ENCODE measurements at places on chromosomes 5 and 9.

DNA sequence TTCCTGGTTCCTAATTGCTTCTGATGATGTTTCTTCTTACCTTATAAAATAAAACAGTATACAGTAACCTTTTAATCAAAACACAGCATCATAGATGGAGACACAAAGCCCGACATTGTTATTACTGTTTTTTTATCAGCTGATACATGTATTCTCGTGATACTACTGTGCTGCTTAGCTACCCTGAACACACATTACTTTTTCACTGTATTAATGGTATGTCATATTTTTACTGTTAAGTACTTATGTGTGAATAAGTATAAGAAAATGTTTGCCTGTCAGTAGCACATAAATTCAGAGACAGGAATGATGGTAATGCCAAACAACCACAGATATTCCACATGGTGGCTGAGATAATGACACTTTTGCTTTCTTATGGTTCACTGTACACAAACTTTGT lies 68.7 kb downstream of the RAB24 start:
- H3K4me3 ChIP-seq, result no peak overlapping the region
- no peaks in the 10 kb centered on the region for H3K27me3 ChIP-seq
- H3K27ac ChIP-seq, result no peak overlapping the region

DNA sequence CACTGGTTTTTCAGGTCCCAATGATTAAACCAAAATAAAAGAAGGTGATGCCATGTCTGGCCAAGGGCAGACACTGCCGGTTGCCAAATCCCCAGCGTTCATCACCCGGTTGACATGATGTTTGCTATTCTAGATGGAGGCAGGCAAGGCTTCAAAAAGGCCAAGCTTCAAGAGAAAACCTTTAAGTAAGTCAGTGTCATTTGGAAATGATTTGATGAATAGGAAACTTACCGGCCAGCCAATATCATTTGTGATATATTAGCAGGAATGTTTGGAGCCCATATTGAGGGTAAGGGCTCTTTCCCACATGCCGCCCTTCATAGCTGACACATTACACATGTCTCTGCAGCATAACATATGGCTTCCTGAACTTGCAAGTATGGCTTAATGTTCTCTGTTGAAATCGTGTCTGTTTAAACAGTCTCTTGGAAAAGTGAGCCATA lies 89.5 kb upstream of the TTC23L start:
- no peaks in the 10 kb centered on the region for H3K36me3 ChIP-seq
- no peak overlapping the region for H3K27ac ChIP-seq
- H3K27me3 ChIP-seq, result no peaks in the 10 kb centered on the region
- no peaks in the 10 kb centered on the region for H3K4me1 ChIP-seq
- H3K4me3 ChIP-seq, result no peak overlapping the region

DNA sequence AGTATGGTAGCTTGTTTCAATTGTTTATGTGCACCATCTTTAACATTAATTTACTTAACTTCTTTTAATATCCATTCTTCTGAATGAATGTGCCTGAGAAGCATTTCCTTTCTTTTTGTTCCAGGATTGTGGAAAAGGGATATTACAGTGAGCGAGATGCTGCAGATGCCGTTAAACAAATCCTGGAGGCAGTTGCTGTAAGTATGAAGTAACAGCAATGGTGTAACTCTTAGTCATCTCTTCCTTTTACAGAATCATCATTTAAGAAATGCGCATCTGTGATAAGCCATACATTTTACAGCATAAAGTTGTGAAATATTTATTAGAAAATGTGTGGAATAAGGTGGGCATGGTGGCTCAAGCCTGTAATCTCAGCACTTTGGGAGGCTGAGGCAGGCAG lies 117.7 kb downstream of the STARD4 start:
- no peak for DNase-seq
- H3K4me3 ChIP-seq, result no peak overlapping the region
- H3K36me3 ChIP-seq, result no peaks in the 10 kb centered on the region
- H3K27me3 ChIP-seq, result no peaks in the 10 kb centered on the region
- H3K27ac ChIP-seq, result no peak overlapping the region
- no peaks in the 10 kb centered on the region for H3K4me1 ChIP-seq

- no peak overlapping the region for H3K27ac ChIP-seq
- peaks cover 7% of the 10 kb centered on the region for H3K4me1 ChIP-seq
- H3K4me3 ChIP-seq, result no peak overlapping the region
- H3K27me3 ChIP-seq, result no peaks in the 10 kb centered on the region
- DNase-seq, result no peak
- peaks cover 5% of the 10 kb centered on the region for H3K36me3 ChIP-seq
These were observed 95.1 kb downstream of the TTC39B start for GRCh38 chr9:15211815-15212495.

DNA sequence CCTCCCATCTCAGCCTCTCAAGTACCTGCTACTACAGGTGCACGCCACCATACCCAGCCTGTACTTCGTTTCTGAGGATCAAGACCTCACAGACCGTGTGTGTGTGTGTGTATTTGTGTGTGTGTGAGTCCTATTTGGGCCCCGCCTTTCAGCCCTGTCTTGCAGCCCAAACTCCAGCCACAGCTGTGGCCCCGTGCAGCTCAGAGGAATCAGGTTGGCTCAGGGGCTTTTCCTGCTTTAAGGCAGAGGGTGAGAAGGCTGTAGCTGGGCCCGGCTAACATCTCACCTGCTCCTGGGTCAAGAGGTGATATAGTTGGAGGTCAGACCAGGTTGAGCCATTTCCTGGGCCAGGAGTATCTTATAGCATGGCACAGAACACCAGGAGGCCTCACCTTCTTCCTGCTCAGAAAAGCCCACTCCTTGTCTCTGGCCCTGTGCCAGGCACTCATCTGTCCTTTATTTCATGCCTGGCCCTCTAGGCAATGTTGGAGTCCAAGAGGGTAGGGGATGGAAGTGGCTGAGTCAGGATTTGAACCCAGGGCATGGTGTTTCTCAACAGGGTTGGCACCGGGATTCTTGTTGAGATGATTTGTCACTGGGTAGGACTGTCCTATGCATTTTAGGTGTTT lies 1.6 kb upstream of the PHYKPL start:
- H3K27me3 ChIP-seq, result no peaks in the 10 kb centered on the region
- DNase-seq, result no peak

GRCh38 chr9:76087976-76088375 lies 197.5 kb downstream of the PCSK5 start:
- no peaks in the 10 kb centered on the region for H3K36me3 ChIP-seq
- H3K27ac ChIP-seq, result no peak overlapping the region

DNA sequence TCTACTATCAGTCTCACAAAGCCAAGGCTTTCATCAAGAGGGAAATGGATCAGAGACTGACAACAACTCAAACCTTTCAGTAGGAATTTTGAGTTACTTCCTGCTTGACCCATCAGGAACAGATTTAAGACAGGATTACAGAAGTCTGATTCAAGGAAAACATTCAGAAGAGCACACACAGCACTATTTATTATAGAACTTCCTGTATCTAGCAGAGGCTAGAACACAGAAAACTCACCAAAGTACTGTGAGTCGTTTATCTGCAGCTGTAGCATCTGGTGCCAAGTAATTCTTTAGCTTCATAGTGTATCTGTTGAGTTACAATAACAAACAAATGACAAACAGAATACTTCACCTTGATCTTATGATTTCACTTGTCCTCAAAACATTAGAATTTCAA lies 13.8 kb downstream of the LEAP2 start:
- no peak overlapping the region for H3K27ac ChIP-seq
- no peak for DNase-seq
- no peaks in the 10 kb centered on the region for H3K27me3 ChIP-seq
- H3K4me1 ChIP-seq, result peaks cover 4% of the 10 kb centered on the region
- no peak overlapping the region for H3K4me3 ChIP-seq

GRCh38 chr9:90290716-90291485 lies 351.7 kb downstream of the DIRAS2 start:
- H3K27me3 ChIP-seq, result no peaks in the 10 kb centered on the region
- no peak for DNase-seq
- no peak overlapping the region for H3K27ac ChIP-seq
- no peaks in the 10 kb centered on the region for H3K36me3 ChIP-seq
- H3K4me3 ChIP-seq, result no peak overlapping the region

DNA sequence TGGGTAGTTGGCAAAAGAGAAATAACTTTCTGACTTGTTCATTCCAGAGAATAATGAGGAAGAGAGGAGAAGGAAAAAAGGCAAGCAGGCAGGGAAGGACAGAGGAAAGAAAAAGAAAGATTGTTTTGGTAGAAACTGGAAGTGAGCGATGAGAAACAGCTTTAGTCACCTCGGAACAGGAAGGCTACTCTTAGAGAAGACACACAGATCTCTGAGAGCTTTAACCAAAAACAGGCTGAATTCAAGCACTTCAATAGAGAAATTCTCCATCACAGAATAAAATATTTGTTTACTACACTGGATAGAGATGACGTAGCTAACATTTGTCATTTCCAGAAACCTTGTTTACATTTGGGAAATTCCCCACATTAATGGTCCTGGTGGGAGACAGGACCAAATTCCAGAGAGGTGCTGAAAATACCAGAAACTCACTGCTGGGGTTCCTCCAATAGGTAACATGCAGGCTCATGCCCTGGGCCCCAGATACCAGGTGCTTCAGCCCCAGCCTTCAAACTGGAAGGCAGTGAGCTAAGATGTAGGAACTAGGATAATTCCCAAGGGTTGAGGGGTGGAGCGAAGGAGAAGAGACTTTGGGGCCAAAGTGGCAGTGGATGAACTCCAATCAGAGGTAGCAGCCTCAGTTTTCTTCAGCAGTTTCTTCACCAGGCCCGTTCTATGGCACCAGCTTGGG lies 227.7 kb upstream of the GRAMD2B start:
- H3K36me3 ChIP-seq, result no peaks in the 10 kb centered on the region
- no peaks in the 10 kb centered on the region for H3K4me1 ChIP-seq
- no peak for DNase-seq
- H3K27ac ChIP-seq, result no peak overlapping the region
- no peaks in the 10 kb centered on the region for H3K27me3 ChIP-seq
- H3K4me3 ChIP-seq, result no peak overlapping the region

GRCh38 chr9:16996901-16997491 lies 126.5 kb upstream of the BNC2 start:
- H3K27me3 ChIP-seq, result no peaks in the 10 kb centered on the region
- no peak overlapping the region for H3K27ac ChIP-seq
- DNase-seq, result no peak
- H3K36me3 ChIP-seq, result no peaks in the 10 kb centered on the region
- H3K4me1 ChIP-seq, result no peaks in the 10 kb centered on the region
- no peak overlapping the region for H3K4me3 ChIP-seq

GRCh38 chr5:177966009-177966838 lies 29.8 kb downstream of the PROP1 start:
- DNase-seq, result no peak
- H3K27ac ChIP-seq, result no peak overlapping the region
- H3K4me3 ChIP-seq, result no peak overlapping the region
- no peaks in the 10 kb centered on the region for H3K36me3 ChIP-seq
- no peaks in the 10 kb centered on the region for H3K4me1 ChIP-seq
- H3K27me3 ChIP-seq, result no peaks in the 10 kb centered on the region

DNA sequence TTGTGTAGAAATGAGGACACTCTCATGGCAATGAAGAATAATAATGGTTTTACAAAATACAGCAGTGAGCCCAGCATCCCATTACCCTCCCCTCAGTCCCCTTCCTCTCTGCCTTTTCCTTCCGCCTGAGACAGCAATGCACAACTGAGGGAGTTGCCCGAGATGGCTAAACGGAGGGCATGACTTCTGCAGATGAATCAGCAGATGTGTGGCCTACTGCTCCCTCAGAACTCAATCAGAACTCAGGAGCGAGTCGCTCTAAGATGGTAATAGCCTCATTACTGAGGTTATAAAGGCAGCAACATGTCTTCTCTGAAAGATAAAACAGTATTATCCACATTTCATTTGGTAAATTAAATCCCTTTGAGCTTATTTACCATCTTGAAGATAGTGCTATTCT lies 326.6 kb downstream of the ENC1 start:
- H3K27me3 ChIP-seq, result no peaks in the 10 kb centered on the region
- H3K27ac ChIP-seq, result no peak overlapping the region
- H3K4me3 ChIP-seq, result no peak overlapping the region
- no peaks in the 10 kb centered on the region for H3K4me1 ChIP-seq
- no peaks in the 10 kb centered on the region for H3K36me3 ChIP-seq
- DNase-seq, result no peak

GRCh38 chr5:119036101-119036762 lies 34.7 kb upstream of the DMXL1 start:
- no peaks in the 10 kb centered on the region for H3K4me1 ChIP-seq
- no peaks in the 10 kb centered on the region for H3K36me3 ChIP-seq
- DNase-seq, result no peak
- H3K4me3 ChIP-seq, result no peak overlapping the region
- no peak overlapping the region for H3K27ac ChIP-seq

DNA sequence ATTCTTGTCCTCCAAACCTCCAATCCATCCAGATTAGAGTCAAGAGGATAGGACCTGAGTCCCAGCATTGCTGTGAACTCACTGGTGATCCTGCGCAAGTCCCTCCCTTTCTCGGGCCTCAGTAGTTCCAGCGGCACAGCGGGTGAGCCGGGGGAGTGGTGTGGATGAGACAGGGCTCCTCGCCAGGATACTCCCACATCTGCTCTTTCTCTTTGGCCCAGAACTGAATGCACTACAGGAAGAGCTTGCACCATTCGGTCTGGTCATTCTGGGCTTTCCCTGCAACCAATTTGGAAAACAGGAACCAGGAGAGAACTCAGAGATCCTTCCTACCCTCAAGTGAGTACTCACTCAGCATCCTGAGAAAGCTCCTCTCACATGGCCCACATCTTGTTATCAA lies 6.3 kb downstream of the GPX3 start:
- peak overlapping the region; percentile 83 for H3K27ac ChIP-seq
- peaks cover 8% of the 10 kb centered on the region for H3K4me1 ChIP-seq
- no peaks in the 10 kb centered on the region for H3K27me3 ChIP-seq
- peaks cover 61% of the 10 kb centered on the region for H3K36me3 ChIP-seq
- H3K4me3 ChIP-seq, result no peak overlapping the region

- peak overlapping the region; percentile 97 for H3K27ac ChIP-seq
- peak; percentile 70 for DNase-seq
- H3K27me3 ChIP-seq, result no peaks in the 10 kb centered on the region
- peaks cover 5% of the 10 kb centered on the region for H3K36me3 ChIP-seq
- H3K4me1 ChIP-seq, result peaks cover 19% of the 10 kb centered on the region
- H3K4me3 ChIP-seq, result peak overlapping the region; percentile 90
These were observed 826 bp downstream of the PAIP1 start for GRCh38 chr5:43555895-43556606.

- H3K27me3 ChIP-seq, result no peaks in the 10 kb centered on the region
- no peak for DNase-seq
- H3K4me3 ChIP-seq, result no peak overlapping the region
- H3K36me3 ChIP-seq, result no peaks in the 10 kb centered on the region
- peaks cover 20% of the 10 kb centered on the region for H3K4me1 ChIP-seq
- peak overlapping the region; percentile 26 for H3K27ac ChIP-seq
These were observed 235.7 kb upstream of the ELL2 start for GRCh38 chr5:96197347-96197746.

GRCh38 chr9:134689321-134690181 lies 47.9 kb downstream of the COL5A1 start:
- H3K36me3 ChIP-seq, result no peaks in the 10 kb centered on the region
- H3K27ac ChIP-seq, result no peak overlapping the region
- H3K27me3 ChIP-seq, result no peaks in the 10 kb centered on the region
- peak; percentile 61 for DNase-seq
- no peak overlapping the region for H3K4me3 ChIP-seq

GRCh38 chr9:20250791-20251190 lies 371.5 kb downstream of the MLLT3 start:
- H3K27ac ChIP-seq, result no peak overlapping the region
- H3K4me3 ChIP-seq, result no peak overlapping the region
- H3K36me3 ChIP-seq, result no peaks in the 10 kb centered on the region
- no peak for DNase-seq
- no peaks in the 10 kb centered on the region for H3K4me1 ChIP-seq

GRCh38 chr9:113350107-113350661 lies 843 bp downstream of the BSPRY start:
- peak overlapping the region; percentile 73 for H3K4me3 ChIP-seq
- no peaks in the 10 kb centered on the region for H3K36me3 ChIP-seq
- no peak for DNase-seq
- no peak overlapping the region for H3K27ac ChIP-seq
- peaks cover 5% of the 10 kb centered on the region for H3K4me1 ChIP-seq

Measured in liver (tissue), 10 donors.